ENCODE measurements at places on chromosomes 7 and 10. TPM values are rescaled to one million over a fixed set of nuclear protein-coding genes. Genes with fewer than 3 reads are reported as not detected.

The CYTH3 gene
- total RNA-seq, result 18.0 TPM

The DPYSL4 gene
- 6.1 TPM for total RNA-seq

The FAM25A gene
- not detected for total RNA-seq

The IL6 gene
- 1.0 TPM for total RNA-seq

The FAM237B gene
- total RNA-seq, result not detected

The JCAD gene
- 74.7 TPM for total RNA-seq

The IFIT1B gene
- not detected for total RNA-seq

The EPHB6 gene
- 0.09 TPM for total RNA-seq

The AFAP1L2 gene
- 27.7 TPM for total RNA-seq

The AGMO gene
- total RNA-seq, result 1.9 TPM

The PLEKHA8 gene
- total RNA-seq, result 19.1 TPM

The FLNC gene
- total RNA-seq, result 117 TPM

The TMEM270 gene
- not detected for total RNA-seq

The SHTN1 gene
- total RNA-seq, result 2.9 TPM

The CYP26C1 gene
- total RNA-seq, result 1.9 TPM

The SCIN gene
- total RNA-seq, result 2.6 TPM

The OR2A42 gene
- total RNA-seq, result not detected

The POLR3A gene
- 12.1 TPM for total RNA-seq

The NMT2 gene
- total RNA-seq, result 40.6 TPM

The LLCFC1 gene
- total RNA-seq, result not detected

The P4HA1 gene
- total RNA-seq, result 81.7 TPM

All from dermis blood vessel endothelial cell (primary cell).